ENCODE measurements at places on chromosomes 5 and 9.

- no peak for DNase-seq
Measured at GRCh38 chr9:93635186-93636107, 59.1 kb downstream of the PHF2 start.

GRCh38 chr5:13831351-13831750 is 113.1 kb downstream of the DNAH5 start:
- no peak for DNase-seq

- DNase-seq, result peak; percentile 58
Measured at GRCh38 chr9:95515272-95516113, 1.3 kb downstream of the PTCH1 start.

GRCh38 chr5:158456756-158457155 is 597.8 kb upstream of the CLINT1 start:
- DNase-seq, result no peak

DNA sequence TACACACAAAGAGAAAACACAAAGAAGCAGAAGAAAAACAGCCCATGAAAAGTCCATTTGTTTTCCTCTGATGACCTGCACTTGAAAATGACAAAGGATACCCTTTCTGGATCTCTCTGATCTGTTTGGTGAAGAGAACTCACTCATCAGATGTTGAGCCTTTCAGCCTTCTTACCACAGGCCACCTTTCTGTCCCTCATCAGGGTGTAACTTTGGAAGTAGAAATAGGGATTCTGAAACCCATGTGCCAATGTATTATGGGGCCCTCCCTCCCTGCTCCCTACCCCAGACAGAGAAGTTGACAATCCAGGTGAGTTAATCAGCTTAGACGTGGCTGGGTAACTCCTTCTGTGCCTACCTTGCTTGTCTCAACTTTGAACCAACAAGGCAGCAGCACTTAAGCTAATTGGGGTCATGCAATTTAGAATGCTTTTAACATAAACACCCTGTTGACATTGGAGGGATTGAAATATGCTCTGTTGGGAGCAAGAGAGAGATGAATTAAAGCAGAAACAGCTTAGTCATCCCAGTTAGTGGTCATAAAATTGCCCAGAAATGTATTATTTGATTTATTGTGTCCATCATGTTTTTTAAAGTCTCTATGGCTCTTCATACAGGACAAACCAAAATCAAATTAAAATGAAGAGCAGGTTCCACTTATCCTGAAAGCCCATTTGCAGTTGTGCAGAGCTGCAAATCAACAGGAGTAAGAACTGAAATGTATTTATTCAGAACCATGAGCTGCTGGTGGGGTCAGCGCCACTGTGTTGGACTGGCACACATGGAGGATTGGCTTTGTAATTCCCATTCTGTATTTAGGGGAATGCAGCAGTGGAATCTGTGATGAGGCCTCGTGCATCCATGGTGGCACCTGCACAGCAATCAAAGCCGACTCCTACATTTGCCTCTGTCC is 132.0 kb downstream of the LIFR start:
- no peak for DNase-seq

DNA sequence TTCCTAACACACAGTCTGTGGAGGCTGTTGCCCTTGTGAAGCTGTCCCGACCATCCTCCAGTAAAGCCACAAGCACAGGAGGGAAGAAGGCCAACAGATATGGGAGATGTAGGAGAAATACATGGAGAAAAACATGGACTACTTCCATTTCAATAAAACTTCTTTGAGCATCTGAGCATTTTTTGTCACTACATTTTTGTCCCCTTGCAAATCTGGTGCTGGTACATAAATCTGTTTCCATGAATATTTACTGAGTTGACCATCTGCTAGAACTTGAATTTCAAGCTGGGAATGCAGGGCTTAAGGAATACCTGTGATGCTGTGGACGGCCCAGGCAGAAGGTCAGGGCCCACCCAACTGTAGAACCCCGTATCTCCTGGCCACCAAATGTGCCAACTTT is 43.9 kb upstream of the ICE1 start:
- DNase-seq, result no peak

GRCh38 chr5:113230711-113231652 is 203.8 kb downstream of the TSSK1B start:
- DNase-seq, result no peak

DNA sequence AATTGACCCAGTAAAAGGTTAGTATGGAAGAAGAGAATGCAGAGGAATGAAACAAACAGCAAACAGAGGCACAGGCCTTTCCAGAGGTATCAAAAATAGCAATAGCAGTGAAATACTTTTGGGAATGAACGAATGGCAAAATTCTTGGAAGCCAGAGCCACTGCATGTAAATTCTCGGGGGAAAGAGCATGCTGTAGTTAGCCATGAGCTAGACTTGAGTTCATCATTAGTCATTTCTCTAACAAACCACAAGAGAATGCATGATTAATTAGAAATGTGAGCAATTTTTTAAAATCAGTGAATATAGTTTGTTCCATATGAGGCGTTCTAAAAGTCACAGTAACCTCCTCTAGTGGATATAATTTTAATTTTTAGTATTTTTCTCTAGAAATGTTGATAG is 170.3 kb upstream of the PRR16 start:
- no peak for DNase-seq

DNA sequence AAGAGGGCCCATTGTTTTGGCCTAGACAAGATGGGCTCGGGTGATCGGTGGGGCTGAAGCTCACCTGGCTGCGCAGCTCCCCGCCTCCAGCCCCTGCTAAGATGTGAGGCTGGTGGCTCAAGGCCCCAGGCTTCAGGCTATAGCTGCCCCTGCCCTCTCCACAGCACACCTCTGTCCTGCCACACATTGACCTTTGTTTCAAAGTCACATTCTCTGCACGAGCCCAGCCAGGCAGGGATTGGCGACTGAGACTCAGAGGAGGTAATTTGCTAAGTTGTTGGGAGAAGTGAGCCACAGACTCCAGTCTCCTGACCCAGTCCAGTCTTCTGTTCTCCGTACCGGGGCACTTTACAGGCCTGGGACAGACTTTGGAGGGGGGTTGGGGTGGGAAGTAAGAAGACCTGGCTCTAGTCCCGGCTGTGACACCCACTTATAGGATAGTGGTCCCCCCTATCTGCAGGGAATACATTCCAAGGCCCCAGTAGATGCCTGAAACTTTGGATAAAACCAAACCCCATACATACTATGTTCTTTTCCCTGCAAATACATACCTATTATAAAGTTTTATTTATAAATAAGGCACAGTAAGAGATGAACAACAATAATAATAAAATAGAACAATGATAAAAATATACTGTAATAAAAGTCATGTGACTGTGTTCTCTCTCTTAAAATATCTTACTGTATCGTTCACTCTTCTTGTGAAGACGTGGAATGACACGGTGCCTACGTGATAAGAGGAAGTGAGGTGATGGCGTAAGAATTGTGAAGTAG is 13.3 kb downstream of the PDGFRB start:
- DNase-seq, result no peak

DNA sequence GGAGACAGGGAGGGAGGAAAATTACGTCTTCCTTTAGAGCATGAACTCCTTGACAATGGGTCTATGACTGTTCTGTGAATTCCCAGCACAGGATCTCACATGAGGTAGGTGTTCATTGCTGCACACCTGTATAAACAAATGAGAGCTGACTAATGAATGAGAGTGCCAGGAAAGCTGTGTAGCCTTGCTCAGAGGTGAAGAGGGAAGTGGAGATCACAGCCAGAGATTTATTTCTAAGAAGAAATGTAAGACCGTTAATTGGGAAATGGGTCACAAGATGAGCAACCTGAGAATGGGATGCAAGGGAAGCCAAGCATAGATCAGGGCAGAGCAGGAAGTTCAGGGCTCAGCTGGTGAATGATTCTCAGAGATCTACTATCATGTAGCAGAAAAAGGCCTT is 295.1 kb downstream of the CDK5RAP2 start:
- no peak for DNase-seq

GRCh38 chr5:56278335-56278753 is 45.2 kb upstream of the ANKRD55 start:
- DNase-seq, result no peak

GRCh38 chr5:32222723-32223470 is 48.8 kb upstream of the GOLPH3 start:
- no peak for DNase-seq

- DNase-seq, result no peak
Measured at GRCh38 chr5:128586848-128587247, 48.8 kb upstream of the FBN2 start.

DNA sequence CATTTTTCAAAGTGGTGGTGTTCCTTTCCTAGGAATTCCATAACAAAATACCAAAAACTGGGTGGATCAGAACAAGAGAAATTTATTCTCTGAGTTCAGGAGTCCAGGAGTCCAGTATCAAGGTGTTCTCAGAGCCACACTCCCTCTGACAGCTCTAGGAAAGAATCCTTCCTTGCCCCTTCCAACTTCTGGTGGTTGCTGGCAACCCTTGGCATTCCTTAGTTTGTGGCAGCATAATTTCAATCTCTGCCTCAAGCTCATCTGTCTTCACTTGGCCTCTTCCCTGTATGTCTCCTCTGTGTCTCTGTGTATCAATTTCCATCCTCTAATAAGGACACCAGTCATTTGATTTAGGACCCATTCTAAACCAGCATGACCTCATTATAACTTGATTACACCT is 243.7 kb downstream of the MPDZ start:
- no peak for DNase-seq

GRCh38 chr9:127211983-127212382 is 52.6 kb upstream of the GARNL3 start:
- DNase-seq, result no peak

DNA sequence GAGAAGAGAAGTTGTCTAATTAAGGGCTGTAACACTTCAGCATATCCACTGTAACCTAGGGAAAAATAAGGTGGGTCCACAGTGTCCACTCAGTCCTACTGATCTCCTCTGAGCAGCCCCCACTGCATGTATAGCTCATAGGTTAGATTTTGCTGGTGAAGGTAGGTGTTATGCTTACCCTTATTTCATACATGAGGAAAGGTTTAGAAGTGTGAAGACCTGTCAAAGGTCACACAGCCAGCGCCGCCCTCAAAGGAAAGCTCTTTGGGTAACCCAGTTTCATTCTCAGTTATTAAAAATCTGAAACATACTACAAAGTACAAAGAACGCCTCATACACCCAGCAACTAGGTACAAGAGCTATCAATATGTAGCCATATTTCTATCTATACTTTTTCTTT is 87.2 kb downstream of the TLE4 start:
- DNase-seq, result no peak

GRCh38 chr5:96876292-96876850 is at the start of gene ERAP2:
ERAP2 (plus strand) TSS chr5:96876500; CDS start chr5:96879686, 3,186 bp downstream.
- DNase-seq, result no peak

- DNase-seq, result no peak
Measured at GRCh38 chr9:15137658-15138356, 169.2 kb downstream of the TTC39B start.

DNA sequence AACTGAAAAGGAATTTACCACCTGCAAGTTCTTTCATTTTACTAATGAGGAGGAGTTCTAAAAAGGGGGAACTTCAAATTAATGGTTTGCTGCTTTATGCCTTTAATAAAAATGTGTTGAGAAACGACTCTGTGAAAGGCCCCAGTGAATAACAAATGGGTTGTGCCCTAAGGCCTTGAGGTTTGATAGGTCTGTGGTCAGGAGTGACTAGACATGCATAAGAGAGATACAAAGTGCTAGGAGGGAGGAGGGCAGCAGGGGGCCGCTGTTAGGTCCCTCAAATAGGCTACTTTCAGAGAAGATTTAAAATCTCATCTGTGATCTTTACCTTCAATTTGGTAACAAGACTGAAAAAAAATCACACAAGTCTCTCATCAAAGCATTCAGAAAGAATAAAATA is 58.3 kb downstream of the FAM81B start:
- DNase-seq, result no peak

- peak; percentile 60 for DNase-seq
Measured at GRCh38 chr5:119355244-119355638, 578 bp upstream of the TNFAIP8 start.

DNA sequence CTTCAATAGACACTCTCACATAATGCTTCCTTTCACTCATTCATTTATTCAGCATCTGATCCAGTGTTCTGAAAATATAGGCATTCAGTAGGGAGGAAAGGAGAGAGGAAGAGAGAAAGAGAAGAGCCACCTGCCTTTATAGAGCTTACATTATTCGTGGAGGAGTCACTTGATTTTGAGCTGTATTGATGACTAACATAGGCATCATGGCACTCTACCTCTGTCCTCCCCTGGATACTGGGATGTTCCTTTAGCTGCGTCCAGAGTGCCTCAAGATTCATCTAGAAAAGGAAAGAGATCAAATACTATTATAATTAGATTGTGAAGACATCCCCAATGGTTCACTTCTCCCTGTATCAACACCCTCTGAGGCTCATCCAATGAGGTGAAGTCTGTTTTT is 345.1 kb downstream of the SPATA31D1 start:
- DNase-seq, result no peak

DNA sequence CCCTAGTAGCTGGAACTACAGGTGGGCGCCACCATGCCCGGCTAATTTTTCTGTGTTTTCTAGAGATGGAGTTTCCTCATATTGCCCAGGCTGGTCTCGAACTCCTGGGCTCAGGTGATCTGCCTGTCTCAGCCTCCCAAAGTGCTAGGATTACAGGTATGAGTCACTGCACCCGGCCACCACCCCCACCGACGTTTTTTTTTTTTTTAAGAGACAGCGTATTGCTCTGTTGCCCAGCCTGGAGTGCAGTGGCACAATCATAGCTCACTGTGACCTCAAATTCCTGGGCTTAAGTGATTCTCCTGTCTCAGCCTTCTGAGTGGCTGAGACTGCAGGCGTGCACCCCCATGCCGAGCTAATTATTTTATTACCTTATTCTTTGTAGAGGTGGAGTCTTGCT is 38.2 kb downstream of the WDR70 start:
- no peak for DNase-seq

DNA sequence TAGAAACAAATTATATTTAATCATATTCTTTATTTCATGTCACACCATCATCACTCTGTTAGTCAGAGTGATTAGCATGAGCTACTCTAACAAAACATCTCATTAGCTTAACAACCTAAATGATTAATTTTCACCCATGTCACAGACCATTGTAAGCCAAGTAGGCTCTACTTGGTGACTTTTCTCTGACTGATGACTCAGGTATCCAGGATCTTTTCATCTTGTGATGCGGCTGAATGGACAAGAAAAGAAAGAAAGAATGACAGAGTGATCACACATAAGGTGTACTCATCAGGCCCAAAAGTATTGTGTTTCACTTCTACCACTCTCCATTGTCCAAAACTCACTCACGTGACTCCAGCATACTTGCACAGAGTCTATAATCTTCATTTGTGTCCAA is 299.3 kb downstream of the ANXA1 start:
- DNase-seq, result no peak
